ENCODE measurements at places on chromosomes 5 and 9.

DNA sequence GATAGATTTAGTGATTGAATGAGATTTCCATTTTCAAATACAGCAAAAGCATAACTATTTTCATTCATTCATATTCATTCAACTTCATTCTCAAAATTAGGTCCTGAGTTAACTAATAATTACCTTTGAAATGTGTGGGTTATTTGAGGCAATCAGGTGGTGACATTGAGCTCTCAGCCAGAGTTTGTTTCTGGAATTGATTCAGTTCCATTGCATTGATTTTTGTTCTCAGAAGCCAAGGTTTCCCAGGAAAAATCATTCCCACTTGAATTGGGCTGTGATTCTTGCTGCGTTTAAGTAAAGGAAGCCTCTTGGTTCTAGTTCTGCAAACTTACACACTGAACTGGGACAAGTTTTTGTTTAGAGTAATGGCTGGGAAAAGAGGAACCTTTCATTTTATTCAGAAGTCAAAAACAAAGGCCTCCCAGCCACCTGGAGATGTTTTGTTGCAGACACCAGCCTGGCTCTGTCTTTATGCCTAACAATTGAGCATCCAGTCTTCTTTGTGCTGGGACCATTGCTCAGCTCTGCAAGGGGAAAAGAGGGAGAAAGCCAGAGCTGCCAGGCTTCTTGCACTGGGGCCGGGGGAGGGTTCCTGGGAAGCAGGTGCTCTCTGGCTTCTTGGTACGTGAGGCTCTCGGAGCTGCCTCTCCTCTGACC lies 198.6 kb downstream of the TRIO start:
- no peak for DNase-seq

GRCh38 chr5:150485693-150486401 lies 22.1 kb upstream of the NDST1 start:
- no peak for DNase-seq

DNA sequence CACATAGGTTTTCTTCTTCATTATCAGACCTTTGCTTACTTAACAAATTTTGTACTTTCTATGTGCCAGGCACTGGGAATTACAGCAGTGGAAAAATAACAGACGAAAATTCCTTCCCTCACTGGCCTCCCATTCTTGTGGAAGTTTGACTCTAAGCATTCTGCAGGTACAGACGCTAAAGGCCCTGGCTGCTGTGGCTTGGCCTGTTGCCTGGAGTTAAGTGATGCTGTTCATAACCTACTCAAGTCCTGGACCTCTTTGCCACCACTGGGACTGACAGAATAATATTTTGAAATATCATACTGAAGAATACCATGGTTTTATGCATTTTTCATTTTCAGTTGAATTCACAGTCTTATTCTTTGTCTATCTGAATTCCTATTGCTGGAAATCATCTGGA lies 97.3 kb upstream of the SPATA31C2 start:
- no peak for DNase-seq

GRCh38 chr5:153223376-153223775 lies 267.1 kb upstream of the GRIA1 start:
- DNase-seq: no peak
